Epithelial cell of proximal tubule (primary cell): ENCODE measurements at places on chromosomes 2 and 18.

DNA sequence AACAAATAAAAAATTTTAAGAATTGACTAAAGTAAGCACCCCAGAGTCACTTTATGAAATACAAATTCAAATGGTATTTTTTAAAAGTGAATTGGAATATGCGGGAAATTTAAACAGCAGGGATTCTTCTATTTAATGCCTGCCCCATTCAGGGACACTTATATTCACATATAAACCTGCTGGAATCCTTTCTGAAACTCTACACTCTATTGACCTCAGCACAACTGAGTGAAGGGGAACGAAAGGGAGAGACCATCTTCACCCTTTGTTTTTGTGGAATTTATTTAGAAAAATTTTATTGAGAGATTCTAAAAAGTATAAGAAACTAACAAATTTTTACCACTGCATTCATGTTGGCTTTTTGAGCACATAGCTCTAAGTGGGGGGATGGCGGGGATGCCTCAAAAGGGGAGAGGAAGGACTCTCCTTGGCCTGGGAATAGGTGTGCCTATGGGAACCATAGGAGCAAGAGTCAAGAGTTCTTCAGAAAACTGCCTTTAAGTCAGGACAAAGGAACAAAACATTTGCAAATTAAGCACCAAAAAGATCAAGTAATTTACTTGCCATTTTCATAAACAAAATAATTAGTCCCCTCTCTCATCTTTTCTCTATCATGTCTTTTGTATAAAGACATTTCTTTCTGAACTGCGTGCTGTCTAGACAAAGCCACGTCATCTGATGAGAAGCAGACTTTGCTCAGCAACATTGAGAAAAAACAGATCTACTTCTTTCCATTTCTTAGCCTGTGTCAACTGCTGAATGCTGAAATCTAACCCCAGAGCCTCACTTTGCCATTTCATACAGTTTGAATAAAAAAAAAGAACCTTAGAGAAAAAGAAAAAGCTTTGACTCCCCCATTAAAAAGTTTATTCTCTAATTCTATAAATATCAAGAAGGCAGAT lies 21.6 kb upstream of the FLACC1 start:
- DNase-seq: no peak

DNA sequence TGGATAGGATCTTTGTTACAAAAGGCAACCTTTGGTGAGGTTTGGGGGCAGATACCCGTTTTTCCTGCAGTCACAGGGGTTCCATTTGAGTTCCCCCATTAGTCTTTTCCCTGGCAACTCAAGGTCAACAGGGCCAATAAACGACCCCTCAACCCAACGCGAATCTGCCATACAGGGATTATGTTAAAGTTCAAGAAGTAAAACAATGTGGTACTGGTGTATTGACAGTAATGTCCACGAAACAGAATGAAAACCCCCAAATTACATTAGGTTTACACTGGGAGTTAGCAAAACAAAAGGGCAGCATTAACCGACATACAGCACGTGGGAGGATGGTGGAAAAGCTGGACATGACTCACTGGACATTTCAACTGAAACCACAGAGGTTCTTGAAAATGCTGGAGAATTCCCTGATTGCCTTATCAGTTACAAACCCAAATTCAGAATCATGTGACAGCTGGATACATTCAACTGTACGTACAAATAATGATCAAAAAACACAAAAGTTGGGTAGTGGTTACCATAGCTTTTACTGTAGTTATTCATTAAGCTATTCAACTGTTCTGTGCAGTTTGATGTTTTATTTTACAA lies 4.9 kb upstream of the IMP4 start:
- no peak for DNase-seq

DNA sequence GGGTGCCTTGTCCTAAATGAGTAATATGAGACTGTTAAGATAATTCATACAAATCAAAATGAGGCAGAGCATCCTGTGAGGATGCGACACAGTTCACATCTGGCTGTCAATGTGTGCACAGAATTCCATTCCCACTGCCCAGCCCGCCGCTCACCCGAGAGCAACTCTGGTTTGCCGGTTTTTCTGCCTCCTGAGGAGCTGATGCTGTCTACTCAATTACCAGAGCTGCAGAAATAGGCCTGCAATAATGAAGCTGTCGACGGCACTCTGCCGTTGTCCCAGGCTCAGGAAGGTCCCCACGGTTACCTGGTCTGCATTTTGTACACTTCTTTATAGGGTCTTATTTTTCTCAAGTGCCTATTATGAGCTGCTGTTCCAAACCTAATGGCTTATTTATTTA lies 55.7 kb upstream of the LYPD1 start:
- DNase-seq: no peak

GRCh38 chr2:86039963-86040655 lies 65.6 kb downstream of the POLR1A start:
- no peak for DNase-seq

DNA sequence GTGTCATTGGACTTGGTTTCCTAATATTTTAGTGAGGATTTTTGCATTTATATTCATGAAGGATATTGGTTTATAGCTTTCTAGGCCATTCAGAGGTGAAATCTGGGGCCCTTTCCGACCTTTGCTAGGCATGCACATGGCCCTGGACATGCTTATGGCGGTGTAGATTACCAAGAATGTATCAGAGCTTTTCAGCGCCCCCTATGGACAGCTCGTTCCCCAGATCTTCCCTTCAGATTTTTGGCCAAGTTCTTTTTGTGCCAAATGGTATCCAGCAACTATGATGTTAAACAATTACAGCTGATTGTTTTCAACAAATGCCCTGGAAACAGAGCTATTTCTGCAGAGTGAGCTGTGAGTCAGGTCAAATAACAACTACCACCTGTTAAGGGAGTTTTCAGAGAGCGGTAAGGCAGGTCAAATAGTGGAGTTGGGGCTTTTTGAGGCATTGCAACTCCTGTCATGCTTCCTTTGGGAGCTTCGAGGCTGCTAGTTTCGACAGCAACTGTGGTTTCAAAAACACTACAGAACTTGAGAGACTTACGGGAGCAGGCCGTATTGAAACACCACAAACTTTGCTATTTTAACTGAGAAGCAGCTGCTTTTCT lies 188.3 kb downstream of the ZNF516 start:
- no peak for DNase-seq

DNA sequence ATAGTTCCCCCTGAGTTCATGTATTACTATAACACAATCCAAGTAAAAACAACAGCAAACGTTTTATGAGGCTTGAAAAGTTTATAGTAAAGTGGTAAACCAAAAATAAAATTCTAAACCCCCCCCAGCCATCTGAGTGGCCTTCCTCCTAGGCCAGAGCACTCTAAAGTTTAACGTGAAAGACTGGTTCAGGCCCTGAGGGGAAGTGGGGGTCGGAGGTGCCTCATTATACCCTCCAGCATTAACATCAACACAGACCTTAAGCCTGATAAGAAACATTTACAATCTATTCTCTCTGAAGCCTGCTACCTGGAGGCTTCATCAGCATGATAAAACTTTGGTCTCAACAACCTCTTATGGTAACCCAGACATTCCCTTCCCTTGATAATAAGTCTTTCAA lies 29.0 kb upstream of the CNGA3 start:
- no peak for DNase-seq

DNA sequence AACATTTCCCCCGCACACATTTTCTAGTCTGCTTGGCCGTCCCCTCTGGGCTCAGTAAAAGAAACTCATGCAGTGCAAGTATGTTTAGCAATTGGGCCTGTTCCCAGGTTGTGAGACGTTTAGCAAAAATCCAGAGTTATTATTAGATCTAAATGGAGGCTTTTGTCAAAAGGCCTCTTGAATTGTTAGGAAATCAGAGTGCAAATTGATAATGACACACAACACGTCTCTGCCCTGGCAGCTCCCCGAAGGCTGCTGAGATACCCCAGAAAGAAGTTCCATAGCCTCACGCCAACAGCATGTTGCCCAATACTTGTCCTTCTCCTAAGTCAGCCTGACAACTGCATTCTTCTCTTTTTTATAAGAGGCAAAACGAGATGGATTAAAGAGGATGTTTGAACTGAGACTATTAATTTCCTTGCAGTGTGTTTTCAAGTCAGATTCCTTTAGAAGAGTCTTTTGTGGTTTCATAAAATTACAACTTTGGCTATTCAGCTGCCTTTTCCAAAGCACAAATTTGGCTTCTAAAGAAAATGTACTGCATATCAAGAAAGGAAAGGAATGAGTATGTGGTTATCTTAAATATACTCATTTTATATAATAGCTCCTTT lies 202.2 kb downstream of the TRIB2 start:
- no peak for DNase-seq

DNA sequence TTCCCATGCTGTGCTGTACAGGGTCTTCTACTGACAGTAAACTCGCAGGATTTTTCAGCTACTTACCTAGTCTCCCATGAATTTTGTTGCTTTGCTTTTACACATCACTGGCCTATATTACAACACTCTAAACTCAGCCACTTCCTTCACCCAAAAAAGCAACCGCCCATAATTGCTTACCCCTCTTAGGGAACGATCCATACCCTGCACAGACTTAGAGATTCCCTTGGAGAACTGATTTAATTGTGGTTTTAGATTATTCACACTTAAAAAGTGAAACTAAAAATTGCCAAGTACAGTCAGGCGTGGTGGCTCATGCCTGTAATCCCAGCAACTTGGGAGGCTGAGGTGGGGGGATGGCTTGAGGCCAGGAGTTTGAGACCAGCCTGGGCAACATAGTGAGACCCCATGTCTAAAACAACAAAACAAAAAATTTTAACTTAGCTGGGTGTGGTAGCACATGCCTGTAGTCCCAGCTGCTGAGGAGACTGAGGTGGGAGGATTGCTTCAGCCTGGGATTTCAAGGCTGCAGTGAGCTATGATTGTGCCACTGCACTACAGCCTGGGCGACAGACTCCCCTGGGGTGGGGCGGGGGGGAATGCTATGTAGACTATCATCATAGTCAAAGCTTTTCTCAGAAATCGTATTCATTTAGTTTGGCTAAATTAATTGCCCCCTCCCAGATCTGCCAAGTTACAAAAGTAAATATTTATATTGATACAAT lies 19.3 kb downstream of the MRPL30 start:
- no peak for DNase-seq

- DNase-seq: no peak
Observed at GRCh38 chr2:221245045-221245444, 327.1 kb downstream of the EPHA4 start.

- DNase-seq: no peak
Observed at GRCh38 chr18:55550471-55550870, 37.5 kb downstream of the TCF4 start.

GRCh38 chr18:13265008-13265910 lies 46.7 kb downstream of the LDLRAD4 start:
- no peak for DNase-seq

DNA sequence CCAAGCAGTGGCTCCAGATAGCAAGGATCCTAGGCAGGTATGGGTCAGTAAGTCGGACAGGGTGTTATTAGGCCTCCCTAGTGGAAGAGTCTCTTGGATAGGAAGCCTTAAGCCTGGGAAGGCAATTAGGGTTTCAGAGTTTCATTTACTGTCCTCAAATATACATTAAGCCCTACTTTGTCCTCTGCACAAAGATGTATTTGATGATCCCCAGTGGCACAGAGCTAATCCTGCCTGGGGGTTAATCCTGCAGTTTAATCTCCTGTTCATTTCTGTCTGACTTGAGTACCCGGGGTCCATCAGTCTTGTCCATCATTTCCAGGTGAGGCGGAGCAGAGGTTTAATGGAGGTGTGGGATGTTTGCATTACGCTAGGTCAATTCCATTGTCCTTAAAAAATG lies 62.0 kb downstream of the MTCL1 start:
- DNase-seq: no peak

DNA sequence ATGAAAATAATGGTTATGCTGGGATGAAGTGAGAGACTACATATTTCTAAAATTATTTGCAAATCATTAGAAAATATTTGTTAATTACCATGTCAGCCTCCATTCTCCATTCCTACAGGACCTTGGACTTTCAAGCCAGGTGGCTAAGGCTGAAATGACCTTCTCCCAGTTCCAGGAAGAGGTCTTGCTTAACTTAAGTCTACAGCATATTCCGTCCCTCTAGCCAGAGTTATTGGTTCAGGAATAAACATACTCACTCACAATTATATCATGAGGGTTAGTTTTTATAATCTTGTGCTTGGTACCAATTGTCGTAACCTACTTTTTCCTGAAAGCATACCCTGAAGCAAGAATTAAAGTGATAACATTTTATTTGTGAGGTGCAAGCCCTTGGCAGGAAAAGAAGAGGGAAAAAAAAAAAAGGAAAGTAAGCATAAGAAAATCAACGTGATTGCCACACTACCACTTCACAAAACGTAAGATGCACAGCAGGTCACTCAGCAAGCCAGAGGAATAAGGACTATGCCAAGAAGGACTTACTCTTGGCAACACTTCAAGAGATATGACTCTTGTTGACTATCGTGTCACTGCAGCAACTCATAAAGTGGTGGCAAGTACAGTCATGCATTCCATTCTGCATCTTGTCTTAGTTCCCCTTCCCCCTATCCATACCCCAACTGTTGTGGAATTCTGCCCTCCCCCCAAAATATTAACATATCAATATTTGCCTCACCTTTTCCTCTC lies 479.1 kb downstream of the MBD2 start:
- no peak for DNase-seq

DNA sequence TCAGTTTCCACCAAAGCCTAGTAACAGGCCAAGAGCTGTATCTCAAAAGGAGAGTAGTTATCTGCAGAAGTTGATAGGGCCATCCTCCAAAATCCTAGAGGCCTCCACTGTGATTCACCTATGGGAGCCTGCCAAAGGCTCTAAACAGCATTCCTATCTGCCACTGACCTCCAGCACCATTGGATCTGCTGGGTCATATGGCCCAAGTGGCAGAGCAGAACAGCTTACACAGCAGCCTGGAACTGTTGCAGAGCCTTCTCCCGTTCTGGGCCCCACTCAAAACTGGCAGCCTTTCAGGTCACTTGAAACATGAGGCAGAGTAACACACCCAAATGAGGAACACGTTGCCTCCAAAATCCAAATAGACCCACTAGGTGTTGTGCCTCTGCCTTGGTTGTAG lies 345.2 kb upstream of the RND3 start:
- no peak for DNase-seq

DNA sequence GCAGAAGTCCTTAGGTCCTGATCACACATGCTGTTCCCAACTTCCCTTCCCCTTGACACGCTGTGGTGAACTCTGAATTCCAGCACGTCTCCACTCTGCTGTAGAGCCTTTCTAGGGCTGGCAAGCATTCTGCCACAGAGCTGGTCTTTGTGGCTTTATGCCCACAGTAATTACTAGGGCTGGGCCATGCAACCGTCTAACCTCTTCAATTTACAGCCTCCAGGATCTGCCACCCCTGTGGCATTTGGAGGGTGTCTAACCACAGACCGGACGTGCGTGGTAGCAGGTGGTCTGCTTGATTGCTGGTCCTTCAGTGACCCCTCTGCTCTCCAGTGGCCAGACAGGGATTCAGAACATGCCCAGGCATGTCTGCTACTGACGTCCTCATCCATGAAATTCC lies 43.1 kb upstream of the TGFA start:
- peak; percentile 84 for DNase-seq

GRCh38 chr18:55345103-55345950 lies 242.7 kb downstream of the TCF4 start:
- DNase-seq: no peak

- no peak for DNase-seq
Observed at GRCh38 chr2:237604960-237605359, 14.4 kb upstream of the RAB17 start.

- DNase-seq: no peak
Observed at GRCh38 chr2:239438995-239439753, 38.4 kb upstream of the HDAC4 start.

- no peak for DNase-seq
Observed at GRCh38 chr2:229943770-229944449, 21.6 kb downstream of the FBXO36 start.
